Sigmoid colon (tissue), 7 donors: ENCODE measurements at places on chromosomes 11 and 22. TPM values are rescaled to one million over a fixed set of nuclear protein-coding genes. Genes with fewer than 3 reads are reported as not detected.

POGLUT3 gene
- total RNA-seq, result 17.7 TPM

MRGPRF gene
- 118 TPM for total RNA-seq

TSSC4 gene
- 45.1 TPM for total RNA-seq

GDPD4 gene
- total RNA-seq, result not detected

OR8D1 gene
- total RNA-seq, result not detected

KCNQ1OT1 gene
- total RNA-seq, result 1.4 TPM

JOSD1 gene
- total RNA-seq, result 34.9 TPM

DNA sequence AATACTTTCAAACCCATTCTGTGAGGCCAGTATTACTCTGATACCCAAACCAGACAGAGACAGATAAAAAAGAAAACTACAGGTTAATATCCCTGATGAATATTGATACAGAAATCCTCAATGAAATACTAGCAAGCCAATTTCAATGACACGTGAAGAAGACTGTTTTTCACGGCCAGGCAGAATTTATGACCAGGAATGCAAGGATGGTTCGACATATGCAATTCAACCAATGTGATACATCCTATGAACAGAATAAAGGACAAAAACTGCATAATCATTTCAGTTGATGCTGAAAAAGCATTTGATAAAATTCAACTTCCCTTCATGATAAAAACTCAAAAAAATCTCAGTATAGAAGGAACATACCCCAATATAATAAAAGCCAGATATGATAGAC lies 44.5 kb downstream of the SLC22A24 start:
- no peak for DNase-seq

- peak; percentile 54 for DNase-seq
These were observed 4.9 kb upstream of the NUDT8 start for GRCh38 chr11:67634366-67635230.

- DNase-seq, result peak; percentile 86
These were observed 26.8 kb downstream of the MICAL2 start for GRCh38 chr11:12137005-12137690.

- no peak for DNase-seq
These were observed 321.8 kb downstream of the TBC1D22A start for GRCh38 chr22:47084226-47084625.

DNA sequence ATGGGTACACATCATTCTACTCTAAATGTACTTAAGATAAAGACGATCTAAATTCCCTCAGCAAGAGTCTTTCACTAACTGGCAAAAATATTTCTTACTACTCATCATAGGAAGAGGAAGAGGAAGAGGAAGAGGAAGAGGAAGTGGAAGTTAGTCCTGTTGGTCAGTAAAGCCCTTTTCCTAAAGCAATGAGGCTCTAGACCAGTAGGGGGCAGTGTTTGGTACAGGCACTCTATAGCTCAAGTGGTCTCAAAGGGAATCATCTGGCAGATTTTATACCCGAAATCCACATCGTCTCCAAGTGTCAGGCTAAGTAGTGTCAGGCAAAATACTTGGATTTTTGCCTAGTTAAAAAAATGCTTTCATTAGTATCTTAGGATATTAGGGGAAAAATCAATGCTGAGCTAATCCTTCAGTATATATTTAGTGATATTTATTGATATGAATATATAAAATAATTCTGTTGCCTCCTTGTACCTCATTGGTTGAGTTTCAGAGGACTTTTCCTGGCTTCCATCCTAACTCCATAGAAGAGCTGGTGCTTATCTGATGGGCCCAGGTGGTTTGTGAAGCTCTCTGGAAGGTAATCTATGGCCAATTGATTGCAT lies 7.7 kb downstream of the BLID start:
- no peak for DNase-seq

GRCh38 chr11:35157814-35158700 lies 19.1 kb downstream of the CD44 start:
- DNase-seq, result no peak

GRCh38 chr11:76714493-76714892 lies 43.9 kb upstream of the LRRC32 start:
- no peak for DNase-seq

GRCh38 chr22:32079130-32080089 lies 36.3 kb downstream of the SLC5A1 start:
- no peak for DNase-seq

DNA sequence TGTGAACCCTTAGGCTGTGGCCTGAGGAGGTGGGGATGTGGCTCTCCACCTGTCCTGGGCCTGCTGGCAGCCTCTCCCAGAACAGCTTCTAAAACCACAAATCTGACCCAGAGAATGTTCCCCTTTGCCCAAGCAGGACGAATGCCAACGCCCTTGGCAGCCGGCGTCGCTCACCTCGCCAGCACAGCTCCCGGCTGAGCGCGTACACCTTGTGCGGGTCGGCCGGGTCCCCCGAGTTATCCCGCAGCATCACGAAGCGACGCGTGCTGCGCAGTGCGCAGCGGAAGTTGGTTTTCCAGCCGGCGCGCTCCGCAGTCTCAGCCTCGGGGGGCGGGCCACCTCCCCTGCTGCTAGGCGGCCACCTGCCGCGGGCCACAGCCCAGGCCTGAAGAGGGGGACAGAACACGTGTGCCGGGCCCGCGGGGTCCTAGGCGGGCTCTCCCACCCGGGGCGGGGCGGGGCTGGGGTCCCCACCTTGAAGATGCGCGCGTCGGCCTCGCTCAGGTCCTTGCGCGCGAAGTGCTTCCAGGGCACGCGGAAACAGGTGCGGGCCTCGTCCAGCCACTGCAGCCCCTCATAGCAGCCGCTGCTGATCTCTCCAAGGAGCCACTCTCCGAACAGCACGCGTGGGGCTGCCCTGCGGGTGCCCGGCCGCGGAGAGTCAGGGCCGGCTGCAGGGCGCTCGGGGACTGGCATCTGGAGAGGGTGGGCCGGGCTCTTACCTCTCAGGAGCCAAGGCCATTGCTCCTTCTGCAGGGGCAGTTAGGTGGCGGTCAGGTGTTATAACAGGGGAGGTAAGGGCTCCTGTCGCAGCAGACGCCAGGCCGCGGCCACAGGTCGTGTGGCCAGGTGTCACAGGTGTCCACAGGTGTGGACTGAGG lies 887 bp downstream of the IRF7 start:
- peak; percentile 68 for DNase-seq

DNA sequence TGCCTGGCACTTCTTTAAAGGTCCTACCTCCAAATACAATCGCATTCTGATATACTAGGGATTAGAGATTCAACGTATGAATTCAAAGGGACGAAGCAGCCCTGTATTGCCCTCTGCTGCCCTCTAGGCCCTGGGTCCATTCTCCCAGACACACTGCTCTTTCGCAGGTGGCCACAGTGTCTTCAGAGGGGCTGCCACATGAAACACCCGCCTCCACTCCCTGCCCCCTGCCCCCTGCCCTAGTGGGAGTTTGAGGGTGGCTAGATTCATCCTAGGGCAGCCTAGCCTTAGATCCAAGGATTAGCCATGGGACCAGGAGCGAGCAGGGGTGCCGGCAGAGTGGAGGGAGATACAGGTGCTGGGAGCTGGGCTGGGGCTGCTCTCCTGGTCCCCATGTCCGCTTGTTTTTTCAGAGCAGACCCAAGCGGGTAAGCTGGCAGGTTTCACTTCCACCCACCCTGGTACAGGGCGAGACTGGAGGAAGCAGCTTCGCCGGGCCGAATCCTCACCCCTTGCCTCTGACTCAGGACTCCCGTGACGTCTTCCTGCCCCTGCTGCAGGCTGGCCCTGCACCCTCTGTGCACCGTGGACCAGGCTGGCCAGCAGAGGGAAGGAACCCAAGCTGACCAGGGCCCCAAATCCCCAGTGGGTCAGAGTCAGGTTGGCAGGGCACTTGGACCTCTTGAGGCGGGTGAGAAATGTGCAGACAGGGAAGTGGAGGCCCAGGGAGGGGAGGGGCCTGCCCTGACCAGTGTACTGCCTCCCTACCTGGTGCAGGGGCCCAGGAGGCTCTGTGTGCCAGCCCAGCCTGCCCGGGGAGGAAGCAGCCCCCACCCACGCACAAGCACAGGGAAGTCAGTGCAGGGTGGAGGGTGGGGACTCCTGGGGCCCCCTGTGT lies 28.4 kb upstream of the HMOX1 start:
- peak; percentile 88 for DNase-seq
